ENCODE measurements at places on chromosomes 13 and 19.

- no peak for DNase-seq
Observed at GRCh38 chr13:49820591-49821215, 28.2 kb upstream of the KPNA3 start.

GRCh38 chr19:55325172-55325571, at the start of gene TMEM150B:
TMEM150B (minus strand) TSS chr19:55325341; CDS start chr19:55321036, 4,305 bp downstream.
- DNase-seq, result no peak

DNA sequence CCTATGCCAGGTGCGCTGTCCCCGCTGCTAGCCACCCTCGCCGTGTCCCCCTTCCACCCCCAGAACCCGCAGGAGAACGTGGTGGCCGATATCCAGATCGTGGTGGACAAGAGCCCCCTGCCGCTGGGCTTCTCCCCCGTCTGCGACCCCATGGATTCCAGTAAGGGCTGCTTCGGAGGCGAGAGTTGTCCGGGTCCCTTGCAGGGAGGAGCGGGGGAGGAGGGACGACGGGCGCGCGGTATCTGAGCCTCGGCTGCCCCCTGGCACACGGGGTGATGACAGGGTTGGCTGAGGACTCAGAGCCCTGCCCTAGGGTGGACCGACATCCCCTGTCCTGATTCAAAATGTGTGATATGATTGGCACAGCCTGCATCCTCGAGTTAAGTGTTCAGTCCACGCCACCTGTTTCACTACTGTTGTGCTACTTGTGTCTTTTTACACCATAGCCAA, 653 bp downstream of the MVB12A start:
- DNase-seq, result peak; percentile 59

DNA sequence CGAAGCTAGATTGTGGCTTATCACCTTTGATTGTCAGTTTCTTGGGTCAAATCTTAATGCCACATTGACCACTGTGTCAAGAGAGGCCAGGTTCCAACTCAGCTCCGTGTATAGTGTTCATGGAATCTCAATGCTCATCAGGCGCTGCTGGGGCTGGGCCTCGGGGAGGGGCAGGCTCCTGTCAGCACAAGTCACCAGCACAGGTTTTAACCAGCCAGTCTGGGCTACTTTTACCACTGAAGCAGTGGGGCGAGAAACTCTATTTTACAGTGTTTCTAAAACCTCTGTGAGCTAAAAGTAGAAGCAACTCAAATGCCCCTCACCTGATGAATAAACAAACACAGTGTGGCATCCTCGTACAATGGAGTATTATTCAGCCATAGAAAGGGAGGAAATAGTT, 118.7 kb upstream of the GJB6 start:
- DNase-seq, result no peak

GRCh38 chr13:112325920-112326645, 50.1 kb upstream of the SPACA7 start:
- DNase-seq, result no peak

DNA sequence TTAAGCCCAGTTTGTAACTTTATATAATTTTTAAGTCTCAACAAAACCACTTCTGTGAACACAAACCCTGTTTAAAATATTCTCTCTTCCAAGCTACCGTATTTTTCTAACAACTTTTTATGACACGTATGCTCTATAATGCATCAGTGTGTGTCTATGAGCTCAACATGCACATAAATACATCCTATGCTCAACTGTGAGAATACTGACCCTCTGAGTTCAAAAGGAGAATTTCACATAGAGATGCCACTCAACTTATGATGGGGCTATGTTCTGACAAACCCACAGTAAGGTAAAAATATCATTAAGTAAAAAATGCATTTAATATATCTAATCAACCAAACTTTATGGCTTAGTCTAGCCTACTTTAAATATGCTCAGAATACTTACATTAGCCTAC, 1139.7 kb upstream of the SPRY2 start:
- DNase-seq, result no peak

GRCh38 chr13:95023405-95023804, 277.8 kb downstream of the ABCC4 start:
- no peak for DNase-seq

GRCh38 chr19:52741951-52742485, 7.2 kb upstream of the ZNF611 start:
- DNase-seq, result no peak

GRCh38 chr13:50612717-50613116, 230.8 kb downstream of the DLEU7 start:
- no peak for DNase-seq

DNA sequence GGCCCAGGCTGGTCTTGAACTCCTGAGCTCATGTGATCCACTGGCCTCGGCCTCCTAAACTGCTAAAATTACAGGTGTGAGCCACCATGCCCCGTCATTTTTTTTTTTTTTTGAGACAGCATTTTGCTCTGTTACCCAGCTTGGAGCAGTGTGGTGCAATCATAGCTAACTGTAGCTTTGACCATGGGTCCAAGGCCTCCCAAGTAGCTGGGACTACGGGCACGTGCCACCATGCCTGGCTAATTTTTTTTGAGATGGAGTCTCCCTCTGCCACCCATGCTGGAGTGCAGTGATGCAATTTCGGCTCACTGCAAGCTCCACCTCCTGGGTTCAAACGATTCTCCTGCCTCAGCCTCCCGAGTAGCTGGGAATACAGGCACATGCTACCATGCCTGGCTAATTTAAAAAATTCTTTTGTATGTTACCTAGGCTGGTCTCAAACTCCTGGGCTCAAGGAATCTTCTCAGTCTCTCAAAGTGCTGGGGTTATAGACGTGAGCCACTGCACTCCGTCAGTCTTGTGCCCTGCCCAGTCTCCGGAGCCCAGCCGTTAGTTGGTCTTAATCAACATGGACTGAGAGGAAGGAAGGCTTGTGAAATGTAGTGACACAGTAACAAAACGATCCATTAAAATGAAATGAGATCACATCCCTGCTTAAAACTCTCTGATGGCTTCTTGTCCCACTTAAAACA, 1.4 kb upstream of the LRG1 start:
- DNase-seq, result no peak

- DNase-seq, result no peak
Observed at GRCh38 chr19:28020619-28021258, 1192.2 kb downstream of the UQCRFS1 start.

- DNase-seq, result no peak
Observed at GRCh38 chr19:5832527-5833216, 6.8 kb downstream of the FUT6 start.

- DNase-seq, result no peak
Observed at GRCh38 chr13:104868806-104869205, 1666.7 kb downstream of the EFNB2 start.

GRCh38 chr13:94305033-94305432, 174.4 kb downstream of the DCT start:
- DNase-seq, result no peak

DNA sequence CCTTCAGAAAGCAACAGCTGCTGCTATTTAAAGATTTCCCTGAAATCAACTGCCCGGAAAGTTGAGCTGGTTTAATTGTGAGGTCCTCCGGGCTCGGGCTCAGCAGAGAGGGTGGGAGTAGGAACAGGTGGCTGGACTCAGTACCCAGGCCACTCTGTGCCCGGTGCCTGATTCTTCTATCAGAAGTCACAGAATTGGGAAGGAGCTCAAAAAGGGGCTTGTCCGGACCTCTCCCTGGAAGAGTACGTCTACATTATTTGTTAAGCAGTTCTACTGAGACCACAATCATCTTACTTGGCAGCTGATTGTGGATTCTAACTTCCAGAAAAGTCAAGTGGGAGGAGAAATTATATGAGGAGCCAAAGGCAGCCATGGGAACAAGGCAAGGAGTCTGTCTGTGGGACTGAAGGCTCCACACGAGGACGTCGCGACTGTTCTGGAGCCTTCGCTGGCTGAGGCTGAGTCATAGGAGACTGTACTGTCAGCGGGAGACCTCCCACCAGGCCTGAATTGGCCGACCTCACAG, 91.7 kb upstream of the ANKRD10 start:
- no peak for DNase-seq

GRCh38 chr13:111319998-111320911, at the start of gene TEX29:
TEX29 (plus strand) TSS chr13:111320642; CDS start chr13:111320891, 249 bp downstream.
- DNase-seq, result no peak

DNA sequence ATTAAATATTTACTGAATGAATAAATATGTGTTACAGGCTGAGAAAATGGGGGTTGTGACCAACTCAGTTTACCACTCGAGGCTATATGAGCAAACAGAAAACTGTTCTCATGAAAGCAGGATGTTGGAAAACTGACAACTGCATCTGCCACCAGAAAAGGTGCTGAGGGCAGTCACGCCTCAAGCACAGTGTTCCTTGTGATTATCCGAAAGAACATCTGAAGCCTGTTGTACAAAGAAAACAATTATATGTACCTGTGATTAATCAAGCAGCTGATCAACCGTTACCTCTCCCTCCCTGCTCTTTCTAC, 6.2 kb upstream of the KLK13 start:
- no peak for DNase-seq

DNA sequence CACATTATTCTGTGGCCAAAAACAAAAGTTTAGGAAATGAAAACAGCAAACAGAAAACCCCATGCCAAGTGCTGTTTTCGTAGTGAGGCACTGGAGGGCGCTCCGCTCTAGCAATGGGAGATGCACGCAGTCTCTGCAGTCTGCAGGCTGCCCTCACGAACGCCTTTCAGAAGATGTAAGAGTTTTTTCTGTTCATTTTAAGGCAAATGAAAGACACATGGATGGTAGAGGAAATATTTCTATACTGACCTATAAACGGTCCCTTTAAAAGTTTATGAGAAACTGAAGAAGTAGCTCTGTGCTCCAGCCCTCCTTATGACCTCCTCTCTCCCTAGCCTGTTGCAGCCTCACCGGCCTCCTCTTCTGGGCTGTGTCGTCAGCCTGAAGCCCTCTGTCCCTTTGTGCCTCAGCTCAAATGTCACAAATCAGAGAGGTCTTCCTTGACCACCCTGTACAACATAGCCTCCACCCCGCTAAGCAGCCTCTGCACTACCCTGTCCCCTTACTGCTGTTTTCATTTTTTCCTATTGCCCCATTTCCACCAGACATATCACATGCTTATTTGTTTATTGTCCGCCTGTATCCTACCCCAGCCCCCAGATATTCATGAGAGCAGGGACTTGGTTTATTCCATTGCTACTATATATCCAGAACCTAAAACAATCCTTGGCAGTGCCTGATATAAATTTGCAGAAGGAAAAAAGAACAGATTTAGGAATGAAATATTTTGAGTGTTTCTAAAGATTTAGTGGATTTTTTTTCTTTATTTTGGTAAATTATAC, 116.4 kb downstream of the TM9SF2 start:
- DNase-seq, result peak; percentile 50

GRCh38 chr13:48819376-48819775, 156.3 kb upstream of the FNDC3A start:
- no peak for DNase-seq

DNA sequence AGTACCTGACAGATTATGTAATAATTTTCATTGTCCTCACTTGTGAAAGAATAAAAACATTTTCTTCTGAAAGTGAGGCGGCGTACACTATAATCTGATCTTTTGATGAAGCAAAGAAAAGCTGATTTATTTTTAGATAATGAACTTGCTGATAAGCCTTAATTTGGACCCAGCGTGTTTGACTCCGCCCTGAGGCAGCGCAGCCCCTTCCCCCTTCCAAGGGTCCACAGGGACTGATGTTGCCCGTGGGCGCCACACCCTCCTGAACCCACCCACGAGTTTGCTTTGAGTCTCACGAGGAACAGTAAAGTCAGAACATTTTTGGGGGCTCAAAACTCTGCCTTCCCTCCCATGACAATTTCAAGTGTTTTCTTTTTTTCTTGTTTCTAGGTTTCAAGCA, 40.0 kb downstream of the TEX29 start:
- DNase-seq, result no peak

DNA sequence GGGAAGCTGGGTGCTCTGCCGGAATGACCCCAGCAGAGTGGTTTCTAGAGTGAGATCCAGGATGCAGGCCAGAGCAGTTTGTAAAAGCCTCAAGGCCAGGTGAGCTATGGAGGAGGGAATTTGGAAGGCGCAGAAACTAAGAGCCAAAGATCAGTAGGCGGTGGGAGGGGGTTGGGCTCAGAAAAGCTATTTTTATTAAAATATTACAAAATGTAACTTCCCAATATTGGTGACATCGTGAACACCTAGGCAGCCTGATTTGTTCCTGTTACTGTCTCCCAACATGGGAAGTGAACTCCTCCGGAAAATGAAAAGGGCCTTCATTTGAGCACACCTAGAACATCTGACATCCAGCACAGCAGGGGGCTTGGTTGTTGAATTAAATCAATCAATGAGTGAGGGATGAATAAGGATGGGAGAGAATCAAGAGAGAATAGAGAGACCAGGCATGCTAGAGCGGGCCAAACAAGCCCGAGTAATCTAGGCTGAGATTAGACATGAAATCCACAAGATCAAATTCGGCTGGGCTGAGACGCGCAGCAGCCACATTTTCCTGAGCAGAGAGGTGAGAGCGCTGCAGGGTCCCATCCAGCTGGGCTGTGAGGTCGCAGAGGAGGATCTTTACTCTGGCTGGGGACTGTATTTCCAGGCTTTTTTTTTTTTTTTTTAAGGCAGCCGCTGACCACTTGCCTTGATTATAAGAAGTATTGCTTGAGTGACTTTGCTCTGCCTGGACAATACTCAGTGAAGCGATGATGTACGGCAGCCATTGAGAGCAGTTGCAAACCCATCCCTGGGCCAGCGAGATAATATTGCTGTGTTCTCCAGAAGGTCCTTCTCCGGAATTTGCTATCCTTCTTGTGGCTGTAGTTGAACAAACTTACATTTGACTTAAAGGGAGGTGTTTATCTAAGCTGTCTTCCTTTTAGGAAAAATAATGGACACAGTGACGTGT, 178.0 kb upstream of the KL start:
- DNase-seq, result no peak

- no peak for DNase-seq
Observed at GRCh38 chr13:96403241-96403640, 313.3 kb downstream of the HS6ST3 start.

- DNase-seq, result no peak
Observed at GRCh38 chr19:2215281-2215751, 20.8 kb downstream of the PLEKHJ1 start.

DNA sequence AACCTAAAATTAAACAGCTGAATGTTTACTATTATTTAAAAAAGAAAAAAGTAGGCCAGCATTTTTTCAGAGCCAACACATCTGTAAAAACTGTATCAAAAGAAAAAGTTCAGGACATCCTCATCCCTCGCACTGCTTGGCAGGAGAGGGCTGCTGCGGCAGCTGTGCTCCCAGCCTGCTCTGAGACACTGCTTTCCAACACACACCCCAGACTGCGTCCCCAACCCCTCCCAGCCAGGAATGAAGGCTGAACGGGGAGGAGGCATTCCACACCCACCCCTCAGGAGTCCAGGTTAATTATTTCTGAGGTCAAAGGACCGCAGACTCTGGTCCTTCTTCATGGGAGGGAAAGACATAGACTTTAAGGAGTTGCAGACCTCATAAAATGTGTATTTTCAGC, 43.1 kb downstream of the COL4A1 start:
- DNase-seq, result peak; percentile 5

DNA sequence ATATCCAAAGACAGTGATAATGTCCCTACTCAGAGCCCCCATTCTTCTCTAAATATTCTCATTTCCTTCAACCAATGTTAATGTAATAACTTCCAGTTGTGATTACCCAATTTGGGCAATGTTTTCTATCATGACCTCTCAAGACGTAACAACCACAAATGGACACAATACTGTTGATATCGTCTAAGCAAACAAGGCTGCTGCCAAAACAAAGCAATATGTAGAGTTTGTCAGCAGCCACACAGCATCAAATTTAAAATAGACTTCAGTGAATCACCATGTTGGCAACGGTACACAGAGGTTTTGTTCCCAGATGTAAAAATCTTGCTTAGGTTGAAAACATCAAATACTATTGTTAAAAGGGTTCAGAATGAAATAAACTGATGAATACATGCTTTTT, 205.1 kb downstream of the DACH1 start:
- DNase-seq, result no peak

Measured in activated CD8-positive, alpha-beta memory T cell treated with anti-CD3 and anti-CD28 coated beads, Interleukin-2, amount 10 ng/mL, durations not matched to agents 7 days and 5 days (primary cell).